T-helper 22 cell (primary cell): ENCODE measurements at places on chromosomes 4 and X.

GRCh38 chr4:118842055-118842454 lies 6.1 kb upstream of the SEC24D start:
- DNase-seq = no peak

GRCh38 chr4:1349359-1350168 lies 2.6 kb downstream of the UVSSA start:
- DNase-seq = no peak

DNA sequence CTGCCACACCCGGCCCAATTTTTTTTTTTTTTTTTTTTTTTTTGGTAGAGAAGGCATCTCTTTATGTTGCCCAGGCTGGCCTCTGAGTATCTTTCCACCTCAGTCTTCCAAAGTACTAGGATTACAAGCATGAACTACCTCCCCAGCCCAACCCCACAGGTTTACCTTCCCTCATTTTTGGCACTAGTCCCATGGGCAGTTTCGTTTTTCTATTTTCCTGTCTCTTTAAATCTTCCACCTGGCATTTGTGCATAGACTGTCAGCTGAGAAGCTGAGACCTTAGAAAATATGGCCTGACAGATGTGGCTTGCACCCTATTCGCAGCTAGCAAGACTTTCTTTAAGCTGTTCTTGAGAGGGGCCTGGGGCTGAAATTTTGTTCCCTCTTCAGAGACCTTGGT lies 27.9 kb downstream of the TNIP2 start:
- no peak for DNase-seq

DNA sequence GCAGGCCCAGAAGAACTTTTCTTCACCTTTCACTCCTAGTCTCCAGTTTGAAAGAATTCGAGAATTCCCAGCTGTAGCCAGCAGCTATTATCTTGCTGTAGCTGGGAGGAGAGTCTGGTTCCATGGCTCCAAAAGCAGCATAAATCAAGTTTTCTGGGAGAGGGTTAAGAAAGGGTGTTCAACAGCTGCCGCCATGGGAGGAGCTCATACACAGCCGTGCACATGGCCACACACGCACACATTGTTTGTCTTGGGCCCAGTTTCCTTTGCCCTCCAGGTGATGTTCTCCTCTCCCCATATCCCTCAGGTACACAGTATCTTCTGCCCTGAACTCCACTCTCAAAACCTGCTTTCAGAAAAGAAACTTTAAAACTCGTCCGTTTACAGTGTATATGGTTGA lies 4.1 kb upstream of the GPC3 start:
- no peak for DNase-seq

DNA sequence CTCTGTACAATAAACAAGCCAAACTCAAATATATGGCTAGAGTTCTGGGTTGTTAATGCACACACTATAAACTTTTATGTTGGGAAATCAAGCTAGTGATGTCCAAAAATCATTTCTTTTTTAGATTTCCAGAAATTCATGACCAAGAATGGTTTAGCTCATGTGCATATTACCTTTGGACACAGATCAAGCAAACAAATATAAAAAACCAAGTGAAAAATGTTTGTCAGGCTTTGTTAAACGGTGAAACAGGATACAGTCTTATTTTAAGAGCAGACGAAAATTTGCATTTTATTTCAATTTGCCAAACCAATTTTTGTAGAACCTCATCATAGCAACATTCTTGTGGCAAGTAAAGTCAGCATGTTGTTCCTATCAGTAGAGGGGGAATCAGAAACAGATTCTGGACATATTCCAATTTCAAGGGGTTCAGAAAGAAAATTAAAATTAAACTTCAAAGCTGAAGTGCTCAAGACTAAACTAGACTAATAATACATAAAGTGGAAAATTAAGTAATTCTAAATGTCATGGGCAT lies 413.6 kb downstream of the TRIML1 start:
- no peak for DNase-seq

- DNase-seq = no peak
Observed at GRCh38 chrX:84221181-84221580, 33.2 kb upstream of the RPS6KA6 start.

- DNase-seq = no peak
Observed at GRCh38 chr4:70591955-70592582, at the start of gene AMBN. Gene AMBN, plus strand, starts transcription at chr4:70592256. Its CDS starts 103 bp downstream, at chr4:70592359.

DNA sequence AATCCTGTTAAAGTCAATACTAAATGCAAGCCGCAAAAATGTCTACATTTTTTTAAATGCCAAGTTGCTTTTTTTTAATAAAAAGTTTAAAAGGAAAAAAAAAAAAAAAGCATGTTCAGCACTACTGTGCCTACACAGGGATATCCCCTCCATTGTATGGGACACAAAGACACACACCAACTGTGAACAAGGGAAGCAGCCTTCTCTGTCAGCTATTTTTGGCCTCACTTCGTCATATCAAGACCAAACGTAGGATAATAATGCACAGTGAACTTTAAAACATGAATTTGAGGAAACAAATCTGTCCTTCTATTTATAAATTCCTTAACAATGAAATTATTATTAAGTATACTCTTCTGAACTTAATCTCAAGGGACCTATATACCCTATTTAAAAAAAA lies 4.4 kb downstream of the FBXW7 start:
- no peak for DNase-seq

DNA sequence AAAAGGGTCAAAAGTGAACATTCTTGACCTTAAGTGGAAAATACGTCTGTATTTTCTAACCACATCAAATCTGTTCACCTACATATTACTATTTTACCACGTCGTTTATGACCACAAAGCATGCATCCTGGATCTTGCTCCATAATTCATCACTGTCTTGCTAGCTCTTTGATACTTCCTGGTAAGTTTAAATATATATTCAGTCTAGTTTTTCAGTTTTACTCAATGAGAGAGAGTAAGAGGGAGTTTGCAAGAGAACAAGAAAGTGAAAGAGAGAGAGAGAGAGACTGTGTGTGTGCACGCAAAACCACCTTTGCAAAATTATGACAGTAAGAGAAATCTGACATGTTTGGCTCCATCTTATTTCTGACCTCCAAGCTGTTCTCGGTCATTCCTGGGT lies 173.7 kb upstream of the GALNTL6 start:
- DNase-seq = no peak

- DNase-seq = no peak
Observed at GRCh38 chr4:173057442-173057841, 111.2 kb upstream of the GALNT7 start.

- DNase-seq = no peak
Observed at GRCh38 chrX:125132274-125132673, 187.4 kb upstream of the TEX13C start.

DNA sequence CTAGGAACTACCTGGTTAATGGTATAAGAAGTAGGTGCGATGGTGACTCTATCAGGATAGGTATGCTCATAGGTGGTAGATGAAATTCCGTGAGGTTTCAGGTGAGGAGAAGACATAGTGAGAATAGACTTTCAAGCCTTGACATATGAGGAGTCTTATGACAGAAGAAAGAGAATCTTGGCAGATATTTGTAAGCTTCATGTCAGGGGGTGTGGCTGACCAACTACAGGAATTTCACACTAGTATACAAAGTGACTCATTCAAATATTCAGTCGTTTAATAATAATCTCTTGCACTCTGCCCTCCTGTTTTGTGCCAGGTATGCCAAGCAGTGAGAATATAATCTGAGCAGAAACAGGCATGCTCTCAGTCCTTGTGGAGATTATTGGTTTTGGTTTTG lies 22.8 kb downstream of the PACRGL start:
- DNase-seq = no peak

DNA sequence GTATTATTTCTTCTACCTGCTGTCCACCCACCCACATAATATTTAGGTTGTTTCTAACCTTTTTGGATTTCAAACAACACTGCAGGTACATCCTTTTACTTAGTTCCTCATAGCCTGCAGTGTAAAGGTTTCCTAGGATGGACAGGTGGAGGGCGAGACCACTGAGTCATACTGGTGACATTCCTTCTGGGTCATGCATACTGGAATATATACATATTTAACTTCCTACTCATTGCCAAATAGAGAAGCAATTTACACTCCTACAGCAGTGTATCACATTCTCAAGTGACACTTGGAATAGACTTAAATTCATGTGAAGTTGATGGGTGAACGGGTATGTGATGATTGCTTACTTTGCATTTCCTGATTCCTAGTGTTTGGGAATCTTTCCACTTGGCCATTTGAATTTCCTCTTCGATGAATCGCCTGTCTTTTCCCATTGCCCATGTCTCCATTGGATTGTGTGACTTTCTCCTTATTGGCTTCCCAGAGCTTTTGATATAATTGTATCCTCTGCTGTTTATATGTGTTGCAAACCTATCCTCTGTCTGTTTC lies 8.2 kb upstream of the PPP2R2C start:
- DNase-seq = no peak

- DNase-seq = no peak
Observed at GRCh38 chrX:154515090-154515965, 704 bp downstream of the FAM3A start.

DNA sequence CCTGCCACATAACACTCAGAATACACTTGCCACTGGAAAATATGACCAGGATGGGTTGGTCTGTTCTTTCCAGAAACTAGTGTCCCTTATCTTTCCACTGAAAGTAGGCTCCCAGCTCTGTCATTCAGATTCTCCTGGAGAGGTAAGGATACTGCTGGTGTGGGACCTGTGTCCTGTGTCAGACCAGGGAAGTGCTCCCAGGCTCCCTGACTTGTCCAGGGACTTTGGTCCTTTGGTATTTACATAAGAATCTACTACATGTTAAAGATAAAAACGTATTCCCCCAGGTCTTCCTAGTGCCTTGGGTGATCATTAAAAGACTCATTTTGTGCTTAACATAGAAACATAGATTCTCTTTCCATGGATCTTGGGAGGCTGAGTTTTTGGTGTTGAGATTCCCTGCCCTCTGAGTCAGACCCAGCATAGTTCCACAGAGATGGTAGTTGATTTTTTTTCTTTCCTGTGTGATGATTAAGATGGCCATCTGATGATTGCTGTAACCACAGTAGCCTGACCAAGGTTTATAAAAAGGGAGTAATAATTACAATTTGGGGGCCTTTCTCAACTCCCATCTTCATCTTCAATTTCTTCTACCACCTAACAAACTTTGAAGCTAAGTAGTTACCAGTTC lies 159.8 kb upstream of the JADE1 start:
- DNase-seq = no peak

GRCh38 chr4:65661471-65661870 lies 8.8 kb downstream of the EPHA5 start:
- no peak for DNase-seq

GRCh38 chr4:128328106-128328505 lies 40.5 kb upstream of the PGRMC2 start:
- DNase-seq = no peak

- no peak for DNase-seq
Observed at GRCh38 chrX:106670631-106671030, 55.9 kb upstream of the RNF128 start.

DNA sequence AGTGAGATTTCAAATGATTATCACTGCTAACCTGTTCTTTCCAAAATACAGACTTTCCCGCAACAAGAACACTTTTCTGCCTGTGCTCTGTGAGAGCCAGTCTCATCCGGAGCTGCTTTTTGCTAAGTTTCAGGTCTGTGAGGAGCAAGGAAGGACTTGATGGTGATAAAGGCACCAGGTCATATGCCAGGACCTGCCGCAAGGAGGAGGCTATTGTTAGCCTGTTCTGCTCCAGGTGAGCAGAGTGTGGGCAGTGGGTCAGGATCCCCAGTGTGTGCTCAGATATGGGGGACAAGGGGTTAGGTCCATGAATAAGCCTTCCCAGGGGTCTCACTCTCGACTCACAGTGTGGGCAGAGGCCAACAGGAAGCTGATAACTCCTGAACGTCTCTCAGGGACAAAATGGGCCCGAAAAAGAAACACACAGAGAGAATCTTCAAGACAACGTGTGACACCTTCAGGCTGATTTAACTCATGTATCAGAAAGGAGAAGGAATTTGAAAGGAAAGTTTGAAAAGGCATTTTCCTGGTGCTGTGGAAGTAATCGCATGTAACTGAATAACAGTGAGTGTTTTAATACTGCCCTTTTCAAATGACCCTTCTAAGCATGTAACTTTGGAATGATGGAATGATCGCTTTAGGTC lies 57.7 kb upstream of the PDLIM3 start:
- no peak for DNase-seq

DNA sequence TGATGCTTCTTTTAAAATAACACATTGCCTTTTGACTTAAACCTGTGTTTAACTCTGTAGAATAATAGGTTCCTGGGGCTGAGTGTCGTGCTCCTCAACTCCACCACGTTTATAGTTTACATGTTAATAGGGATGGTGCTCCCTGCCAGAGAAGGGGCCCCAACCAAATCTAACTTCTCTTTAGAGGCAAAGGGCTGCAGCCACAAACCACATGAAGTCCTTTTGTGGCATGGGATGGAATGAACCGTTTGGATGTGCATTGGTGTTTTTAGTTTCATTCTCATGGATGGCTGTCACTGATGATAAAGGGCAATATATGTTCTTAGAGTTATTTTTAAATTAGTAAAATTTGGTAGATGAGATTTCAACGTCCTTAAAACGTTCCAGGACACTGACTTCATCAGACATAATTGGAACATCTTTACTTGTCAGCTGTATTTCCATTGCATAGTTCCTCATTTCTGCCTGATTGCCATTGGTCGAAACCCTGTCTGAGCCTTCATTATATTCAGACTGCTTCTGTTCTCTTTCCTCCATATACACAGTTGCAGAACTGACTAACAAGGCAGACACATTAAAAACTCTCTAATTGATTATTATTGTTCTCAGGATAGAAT lies 60.4 kb upstream of the HPF1 start:
- no peak for DNase-seq

- DNase-seq = no peak
Observed at GRCh38 chr4:87032884-87033533, 98.2 kb downstream of the AFF1 start.

GRCh38 chr4:140930557-140930956 lies 174.4 kb upstream of the TBC1D9 start:
- no peak for DNase-seq

DNA sequence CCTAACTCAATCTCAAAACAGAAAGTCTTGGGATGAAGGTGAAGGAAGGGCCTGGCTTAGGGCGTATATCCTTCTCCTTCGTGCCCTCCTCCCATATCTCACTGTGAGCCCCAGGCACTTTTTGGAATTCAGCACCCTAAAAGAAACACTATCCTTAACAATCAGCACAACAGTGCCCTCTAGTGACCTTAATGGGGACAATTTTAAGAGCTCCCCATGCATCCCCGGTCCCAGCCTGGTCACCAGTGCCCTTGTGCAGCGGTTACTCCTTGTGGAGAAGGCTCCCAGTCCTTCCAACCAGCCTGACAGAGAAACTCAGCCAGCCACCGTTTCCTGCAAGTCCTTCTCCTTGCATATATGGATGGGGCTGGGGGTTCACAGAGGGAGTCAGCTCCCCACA lies 4.2 kb downstream of the PAK3 start:
- DNase-seq = no peak
